Fibroblast of villous mesenchyme (primary cell): ENCODE measurements at places on chromosomes 6 and 20. TPM values are rescaled to one million over a fixed set of nuclear protein-coding genes. Genes with fewer than 3 reads are reported as not detected.
A peak's percentile ranks its signal among the peaks of the same experiment; 100 is the strongest.

DNA sequence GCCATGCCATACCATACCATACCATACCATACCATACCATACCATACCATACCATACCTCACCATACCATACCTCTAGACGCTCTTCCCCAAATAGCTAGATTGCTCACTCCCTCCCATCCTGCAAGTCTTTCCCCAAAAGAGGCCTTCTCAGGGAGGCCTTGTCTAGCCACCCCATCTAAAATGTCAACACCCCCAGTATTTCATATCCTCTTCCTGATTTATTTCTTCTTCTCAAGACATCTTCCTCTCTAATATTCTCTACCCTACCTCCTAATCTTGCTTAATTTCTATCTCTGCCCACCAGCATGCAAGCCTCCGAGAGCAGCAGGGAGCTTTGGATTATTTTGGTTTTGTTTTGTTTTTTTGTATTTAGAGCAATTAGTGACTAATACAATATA is 225.2 kb upstream of the RREB1 start:
- no peak for DNase-seq

GLP1R gene
- total RNA-seq, result not detected in 2 replicates

- DNase-seq, result no peak
These were observed 28.4 kb downstream of the VAPB start for GRCh38 chr20:58417438-58417837.

- DNase-seq, result no peak
These were observed 59.8 kb downstream of the IRF4 start for GRCh38 chr6:451336-451735.

GRCh38 chr6:90338409-90338808 is 41.8 kb upstream of the BACH2 start:
- no peak for DNase-seq

DNA sequence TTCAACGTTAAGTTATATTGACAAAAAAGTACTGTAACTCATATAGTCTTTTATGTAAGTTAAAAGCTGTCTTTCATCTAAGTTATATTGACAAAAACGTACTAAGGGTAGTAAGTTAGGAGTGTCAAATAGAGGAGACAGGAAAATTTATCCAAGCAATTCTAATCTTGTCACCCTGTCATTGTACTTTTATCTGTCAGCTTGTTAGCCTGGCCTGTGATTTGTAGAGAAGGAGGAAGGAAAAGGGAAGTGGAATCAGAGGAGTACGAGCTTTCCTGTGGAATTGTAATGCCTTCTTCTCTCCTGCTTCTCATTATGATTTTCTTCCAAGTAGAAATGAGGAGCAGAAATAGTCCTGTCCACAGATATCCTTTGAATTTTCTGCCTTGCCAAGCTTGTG is 18.8 kb downstream of the KCTD20 start:
- no peak for DNase-seq

DNA sequence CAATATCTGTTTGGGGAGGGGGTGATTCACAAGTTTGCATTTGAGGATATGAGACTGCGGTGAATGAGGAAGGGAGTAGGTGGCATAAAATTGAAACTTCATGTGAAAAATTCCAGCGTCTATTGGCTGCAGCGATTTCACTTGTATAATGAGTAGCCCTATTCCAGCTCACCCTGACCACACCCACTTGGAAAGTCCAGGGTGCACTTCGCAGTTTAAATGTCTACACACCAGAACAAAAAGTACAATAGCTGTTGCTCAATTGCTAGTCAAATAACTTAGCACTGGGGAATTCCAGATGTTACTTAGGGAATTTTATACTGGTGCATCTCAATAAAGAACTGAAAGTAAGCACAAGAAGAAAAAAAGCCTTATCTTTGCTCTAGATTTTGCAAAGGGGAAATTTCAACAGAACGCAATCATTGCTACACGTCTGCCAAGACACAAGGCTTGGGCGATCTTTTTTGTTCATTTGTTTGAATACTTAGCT is 6.3 kb downstream of the TNFAIP3 start:
- DNase-seq, result peak; percentile 88

- no peak for DNase-seq
These were observed 384.5 kb downstream of the SMOC2 start for GRCh38 chr6:168825226-168826077.

GJA10 gene
- total RNA-seq, result not detected in 2 replicates

- DNase-seq, result peak; percentile 54
These were observed 10.5 kb downstream of the RAE1 start for GRCh38 chr20:57361517-57361916.

GRCh38 chr20:33910056-33910455 is 83.7 kb upstream of the RALY start:
- no peak for DNase-seq

FABP7 gene
- total RNA-seq, result not detected in 2 replicates

TAAR2 gene
- total RNA-seq, result not detected in 2 replicates

UBE2V1 gene
- total RNA-seq, result 88.1 and 90.2 TPM in 2 replicates

- no peak for DNase-seq
These were observed 37.1 kb downstream of the MAP1LC3A start for GRCh38 chr20:34595377-34596184.

DNA sequence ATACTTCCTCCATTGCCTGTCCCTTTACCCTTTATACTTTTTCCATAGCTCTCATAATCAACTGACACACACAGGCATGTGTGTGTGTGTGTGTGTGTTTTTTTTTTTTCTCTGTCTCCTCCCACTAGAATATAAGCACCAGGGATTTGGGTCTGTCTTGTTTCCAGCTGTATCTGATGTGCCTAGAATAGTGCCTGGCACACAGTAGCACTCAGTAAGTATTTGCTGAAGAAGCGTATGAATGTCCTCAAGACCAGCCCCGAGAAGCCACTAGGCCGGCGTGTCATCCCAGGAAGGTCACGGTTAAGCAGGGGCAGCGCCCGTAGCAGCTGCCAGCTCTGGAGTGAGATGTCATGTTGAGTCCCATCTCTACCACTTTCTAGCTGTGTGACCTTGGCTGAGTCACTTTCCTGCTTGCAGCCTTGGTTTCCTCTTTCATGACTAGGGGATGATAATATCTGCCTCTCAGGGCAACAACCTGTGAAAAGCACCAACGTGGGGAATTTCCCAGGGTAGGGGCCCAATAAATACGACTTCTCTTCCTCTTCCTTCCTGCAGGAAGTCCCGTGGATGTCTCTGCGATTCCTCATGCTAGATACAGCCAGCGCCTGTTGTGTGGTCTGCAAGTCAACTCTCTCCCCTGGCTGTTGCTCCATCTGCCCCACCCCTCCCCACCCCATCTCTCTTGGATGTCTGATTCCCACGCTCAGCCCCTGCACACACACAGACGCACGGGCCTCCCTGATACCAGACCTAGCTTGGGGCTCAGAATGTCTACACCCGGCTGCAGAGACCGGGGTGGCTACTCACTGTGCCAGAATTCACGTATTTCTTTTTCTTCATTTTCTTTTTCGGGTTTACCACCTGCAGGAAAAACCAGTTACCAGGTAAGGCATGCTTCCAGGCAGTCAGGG is 58.1 kb downstream of the RAB44 start:
- peak; percentile 13 for DNase-seq

- DNase-seq, result no peak
These were observed 100.6 kb downstream of the PCSK2 start for GRCh38 chr20:17327185-17328148.

GRCh38 chr6:134435814-134436280 is 117.9 kb upstream of the SGK1 start:
- no peak for DNase-seq

PROKR2 gene
- not detected in 2 replicates for total RNA-seq

DNA sequence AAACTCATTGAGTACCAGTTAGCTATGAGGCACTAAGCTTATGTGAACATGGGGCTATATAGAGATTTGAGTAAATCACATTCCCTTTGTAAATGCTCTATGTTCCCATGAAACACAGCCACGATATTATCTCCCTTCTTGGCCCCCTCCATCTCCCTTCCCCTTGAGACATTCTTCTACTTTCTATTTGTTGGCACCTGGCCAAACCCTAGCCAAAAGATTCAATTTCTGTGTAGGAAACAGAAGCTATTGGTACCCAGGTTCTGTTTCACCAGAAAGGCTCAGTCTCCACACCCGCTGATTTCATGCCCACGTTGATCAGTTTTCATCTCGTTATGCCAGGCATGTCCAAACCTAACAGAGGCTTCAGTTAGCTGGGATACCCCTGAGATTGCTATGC is 145.5 kb upstream of the LAMP5 start:
- no peak for DNase-seq

- no peak for DNase-seq
These were observed 5.8 kb upstream of the MANBAL start for GRCh38 chr20:37283530-37284195.

SLC22A7 gene
- not detected in 2 replicates for total RNA-seq

- no peak for DNase-seq
These were observed 163.0 kb downstream of the RNF144B start for GRCh38 chr6:18550119-18550518.

DNA sequence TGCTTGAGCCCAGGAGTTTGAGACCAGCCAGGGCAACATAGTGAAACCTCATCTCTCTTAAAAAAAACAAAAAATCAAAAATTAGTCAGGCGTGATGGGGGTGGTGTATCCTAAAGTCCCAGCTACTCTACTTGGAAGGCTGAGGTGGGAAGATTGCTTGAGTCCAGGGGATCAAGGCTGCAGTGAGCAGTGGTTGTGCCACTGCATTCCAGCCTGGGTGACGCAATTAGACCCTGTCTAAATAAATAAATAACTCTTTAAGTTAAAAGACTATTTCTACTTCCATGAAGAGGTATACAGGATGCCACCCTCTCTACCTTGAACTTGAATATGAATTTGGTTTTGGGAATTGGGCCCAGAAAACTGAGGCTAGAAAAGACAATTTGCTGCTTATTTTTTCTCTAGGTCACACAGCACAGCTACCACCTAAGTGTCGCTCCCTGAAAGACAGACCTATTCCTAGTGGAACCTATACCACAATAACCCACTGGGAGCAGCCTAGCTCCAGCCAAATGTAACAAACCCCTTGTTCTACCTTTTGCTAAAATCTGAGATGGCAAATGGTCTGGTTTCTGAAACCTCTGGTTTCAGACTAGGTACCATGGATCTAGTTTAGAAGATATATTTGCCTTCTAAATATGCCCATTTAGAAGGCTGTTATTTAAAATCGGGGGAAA is 35.2 kb downstream of the HMGCLL1 start:
- DNase-seq, result no peak

DNA sequence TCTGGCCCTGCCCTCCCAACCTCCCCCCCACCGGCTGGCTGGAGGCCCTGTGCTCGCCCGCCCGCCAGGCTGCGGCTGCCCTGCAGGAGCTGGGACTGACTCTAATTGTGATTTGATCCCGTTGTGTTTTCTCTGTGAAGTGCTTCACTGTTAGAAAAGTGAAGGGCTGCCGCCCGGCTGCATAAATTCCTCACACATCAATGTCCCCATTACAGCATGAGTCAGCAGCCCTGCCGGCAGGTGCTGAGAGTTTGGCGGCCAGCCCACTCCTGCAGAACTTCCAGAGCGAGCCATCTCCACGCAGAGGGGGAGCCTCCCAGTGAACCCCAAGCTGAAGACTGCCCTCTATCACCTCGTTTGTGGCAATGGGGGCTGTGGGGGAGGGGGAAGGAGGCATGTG is 137.9 kb downstream of the DLL1 start:
- DNase-seq, result peak; percentile 13

CALHM5 gene
- 4.7 and 7.7 TPM in 2 replicates for total RNA-seq

- no peak for DNase-seq
These were observed 224.5 kb downstream of the PREX1 start for GRCh38 chr20:48603116-48603818.

- DNase-seq, result no peak
These were observed 11.6 kb downstream of the RIPOR3 start for GRCh38 chr20:50679753-50680104.

AVP gene
- not detected in 2 replicates for total RNA-seq

DNA sequence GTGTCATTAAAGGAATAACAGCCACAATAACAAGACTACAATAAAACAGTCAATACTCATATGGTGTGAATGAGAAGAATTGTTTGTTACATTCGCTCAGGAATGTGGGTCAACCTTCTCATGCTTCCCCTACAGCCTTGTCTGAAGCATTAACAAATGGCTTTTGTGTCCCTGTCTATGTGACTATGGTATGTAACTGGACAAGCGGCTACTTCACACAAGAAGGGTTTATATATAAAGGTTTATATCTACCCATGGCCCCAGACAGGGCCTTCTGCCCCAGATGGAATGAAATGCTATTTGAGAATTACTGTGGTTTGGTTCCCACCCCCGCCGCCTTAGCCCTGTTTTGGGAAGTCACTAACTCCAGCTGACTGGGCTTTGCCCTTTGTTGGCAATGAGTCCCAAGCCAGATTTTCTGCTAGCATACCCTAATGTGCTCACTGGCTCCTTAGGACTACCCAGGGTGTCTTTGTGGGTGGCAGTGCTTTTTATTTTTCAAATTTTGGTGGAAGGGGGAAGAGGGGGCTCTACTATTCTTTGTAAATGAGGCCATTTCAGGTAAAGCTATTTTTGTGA is 39.4 kb downstream of the TFAP2A start:
- no peak for DNase-seq

BTNL2 gene
- not detected in 2 replicates for total RNA-seq

CRISP2 gene
- not detected in 2 replicates for total RNA-seq

- DNase-seq, result no peak
These were observed 17.6 kb downstream of the PRDM1 start for GRCh38 chr6:106103728-106104109.

LIN28B gene
- total RNA-seq, result 5.6 and 7.4 TPM in 2 replicates

- no peak for DNase-seq
These were observed 151.6 kb downstream of the SOBP start for GRCh38 chr6:107641500-107641941.

CGAS gene
- total RNA-seq, result 6.9 and 8.7 TPM in 2 replicates

- DNase-seq, result peak; percentile 85
These were observed 83.0 kb downstream of the SCAF8 start for GRCh38 chr6:154815938-154816820.

DNA sequence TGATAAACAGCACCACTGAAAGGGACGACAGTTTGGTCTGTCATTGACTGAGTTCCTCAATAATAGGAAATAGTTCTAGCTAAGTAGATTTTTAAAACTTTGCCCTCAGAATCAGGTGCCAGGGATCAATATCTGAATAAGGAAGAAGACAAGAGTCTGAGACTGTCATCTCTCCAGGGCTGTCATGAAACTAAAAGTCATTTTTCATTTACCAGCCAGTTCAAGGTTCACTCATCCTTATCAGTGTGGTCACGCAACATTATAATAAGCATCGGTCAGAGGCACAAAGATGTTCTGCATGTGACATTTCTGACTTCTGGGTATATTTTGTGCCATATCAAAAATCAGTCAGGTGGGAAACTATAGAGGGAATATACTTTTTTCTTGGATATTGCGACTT is 52.5 kb upstream of the E2F3 start:
- no peak for DNase-seq

CLPSL1 gene
- total RNA-seq, result not detected in 2 replicates
